Stimulated activated CD4-positive, alpha-beta T cell treated with anti-CD3 and anti-CD28 coated beads, TNF-alpha, amount 100 ng/mL, for 1 hour (primary cell): ENCODE measurements at places on chromosomes 6 and 20.

DNA sequence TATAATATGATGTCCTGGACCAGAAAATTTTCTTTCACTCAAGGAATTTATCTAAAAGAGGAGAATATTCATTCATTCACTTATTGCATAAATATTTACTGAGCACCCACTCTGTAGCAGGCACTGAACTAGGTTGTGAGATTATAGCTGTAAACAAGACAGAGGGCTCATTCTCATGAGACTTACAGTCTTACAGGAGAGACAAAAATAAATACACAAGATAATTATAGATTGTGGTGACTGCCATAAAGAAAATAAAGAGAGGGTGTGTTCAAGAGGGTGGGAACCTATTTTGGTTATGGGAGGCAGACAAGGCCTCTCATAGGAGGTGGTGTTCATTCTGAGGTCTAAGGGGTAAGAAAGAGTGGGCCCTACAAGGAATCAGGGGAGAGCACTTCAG lies 109.9 kb upstream of the SUPT3H start:
- DNase-seq, result no peak

- DNase-seq, result no peak
Observed at GRCh38 chr20:42493001-42493400, 696.7 kb downstream of the PTPRT start.

GRCh38 chr6:90249034-90249433 lies 47.6 kb downstream of the BACH2 start:
- no peak for DNase-seq

- DNase-seq, result no peak
Observed at GRCh38 chr6:3026791-3027626, 27.3 kb downstream of the NQO2 start.

DNA sequence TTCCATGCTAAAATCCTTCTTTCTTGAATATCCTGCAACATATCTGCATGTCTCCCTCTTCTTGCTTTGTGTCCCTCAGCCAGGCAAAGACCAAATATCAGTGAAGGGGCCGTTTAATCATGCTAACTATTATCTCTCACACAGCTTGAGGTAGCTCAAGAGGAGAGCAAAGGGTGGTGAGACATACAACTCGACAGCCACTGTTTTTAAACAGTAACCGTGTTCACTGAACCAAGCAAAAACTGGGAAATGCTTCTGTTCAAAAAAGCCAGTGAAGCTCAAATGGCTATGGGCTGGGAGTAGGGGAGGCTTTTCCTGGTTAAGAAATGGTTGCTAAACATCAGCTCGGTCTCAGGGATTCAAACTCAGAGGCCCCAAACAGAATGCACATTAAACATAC lies 83.4 kb downstream of the MAP7 start:
- DNase-seq, result no peak

DNA sequence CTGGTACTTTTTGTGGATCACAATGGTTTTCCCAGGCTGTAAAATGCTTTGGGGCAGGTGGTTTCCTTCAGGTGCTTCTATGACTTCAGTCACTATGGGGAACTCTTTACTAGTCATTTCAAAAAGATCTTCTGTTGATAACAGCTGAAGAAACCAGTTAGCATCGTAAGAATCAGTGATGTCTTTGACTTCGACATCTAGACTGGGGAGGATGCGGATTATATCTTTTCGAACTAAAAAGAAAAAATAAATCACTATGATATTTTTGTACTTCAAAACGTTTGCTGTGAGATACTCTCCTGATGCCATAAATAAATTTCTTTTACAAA lies 87.2 kb downstream of the THEMIS start:
- DNase-seq, result no peak

DNA sequence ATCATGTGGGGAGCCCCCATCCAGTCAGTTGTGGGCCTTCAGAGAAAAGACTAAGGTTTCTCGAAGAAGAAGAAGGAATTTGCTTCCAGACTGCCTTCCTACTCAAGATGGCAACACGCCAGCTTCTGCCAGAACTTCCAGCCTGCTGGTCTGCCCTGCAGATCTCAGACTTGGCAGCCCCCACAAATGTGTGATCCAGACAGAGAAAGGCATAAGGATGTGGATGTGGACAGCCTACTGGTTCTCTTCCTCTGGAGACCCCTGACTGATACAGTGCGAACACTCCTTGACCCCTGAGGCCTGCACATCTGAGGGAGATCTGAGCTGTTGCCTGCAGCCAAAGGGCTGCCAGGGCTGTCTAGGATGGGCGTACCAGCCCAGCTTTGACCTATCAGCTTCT lies 8.6 kb downstream of the GABRR1 start:
- DNase-seq, result no peak

DNA sequence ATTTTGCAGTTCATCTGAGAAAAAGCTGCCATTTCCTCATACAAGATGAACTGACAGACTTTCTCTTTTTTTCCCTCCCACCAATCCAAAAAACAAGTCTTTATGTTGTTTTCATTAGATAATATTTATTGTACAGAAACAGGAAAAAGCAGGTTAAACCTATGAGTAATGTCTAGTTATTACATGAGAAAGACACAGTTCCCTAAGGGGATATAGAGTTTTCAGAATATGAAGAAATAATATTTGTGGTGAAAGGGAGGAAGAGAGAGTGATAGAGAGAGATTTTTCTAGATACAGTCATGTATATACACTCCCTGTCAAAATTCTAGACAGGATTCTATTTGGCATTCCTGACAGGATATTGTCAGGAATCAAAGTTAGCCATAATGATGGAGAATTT lies 392.4 kb downstream of the BMP2 start:
- DNase-seq, result no peak

GRCh38 chr6:150667977-150668716 lies 68.5 kb downstream of the PLEKHG1 start:
- no peak for DNase-seq

GRCh38 chr6:73290435-73290834 lies 27.4 kb upstream of the KHDC1 start:
- DNase-seq, result no peak

GRCh38 chr20:48478370-48478769 lies 349.4 kb downstream of the PREX1 start:
- no peak for DNase-seq

DNA sequence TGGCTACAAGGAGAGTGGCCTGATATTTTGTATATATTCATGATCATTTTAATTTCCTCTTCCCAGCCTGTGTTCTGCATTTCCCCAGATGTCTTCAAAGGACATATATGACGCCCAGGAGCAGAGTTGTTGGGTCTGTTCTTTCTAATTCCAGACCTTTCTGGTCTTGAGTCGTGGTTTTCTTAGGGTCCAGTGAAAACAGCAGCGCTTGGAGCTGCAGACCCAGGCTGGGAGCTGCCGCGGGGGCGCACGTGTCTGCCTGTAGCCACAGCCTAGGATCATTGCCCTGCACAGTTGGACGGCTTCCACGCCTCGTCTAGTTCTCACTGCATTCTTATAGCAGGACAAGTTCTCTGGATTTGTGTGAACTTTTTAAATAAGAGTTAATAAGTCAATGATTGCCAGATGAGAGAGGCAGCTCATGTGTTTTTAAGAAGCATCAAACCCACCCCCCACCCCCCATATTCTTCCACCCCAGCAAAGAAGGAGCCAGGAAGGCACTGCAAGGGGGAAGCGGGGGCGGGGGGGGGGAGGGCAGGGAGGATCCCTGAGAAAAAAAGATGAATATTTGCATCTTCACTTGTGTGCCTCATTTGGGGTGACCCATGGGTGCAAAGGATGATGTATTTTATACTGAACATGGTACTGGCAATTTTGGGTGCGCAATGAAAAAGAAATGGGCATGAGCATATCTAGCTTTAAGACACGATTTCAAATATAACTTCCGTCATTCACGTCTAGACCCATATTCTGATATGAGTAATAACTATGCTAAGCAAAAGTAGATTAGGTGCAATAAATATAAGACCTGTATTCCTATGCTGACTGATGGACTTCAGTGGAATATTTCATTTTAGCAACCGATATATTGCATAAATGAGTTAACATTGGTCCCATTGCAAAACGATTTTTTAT lies 160.0 kb downstream of the TBXT start:
- no peak for DNase-seq

DNA sequence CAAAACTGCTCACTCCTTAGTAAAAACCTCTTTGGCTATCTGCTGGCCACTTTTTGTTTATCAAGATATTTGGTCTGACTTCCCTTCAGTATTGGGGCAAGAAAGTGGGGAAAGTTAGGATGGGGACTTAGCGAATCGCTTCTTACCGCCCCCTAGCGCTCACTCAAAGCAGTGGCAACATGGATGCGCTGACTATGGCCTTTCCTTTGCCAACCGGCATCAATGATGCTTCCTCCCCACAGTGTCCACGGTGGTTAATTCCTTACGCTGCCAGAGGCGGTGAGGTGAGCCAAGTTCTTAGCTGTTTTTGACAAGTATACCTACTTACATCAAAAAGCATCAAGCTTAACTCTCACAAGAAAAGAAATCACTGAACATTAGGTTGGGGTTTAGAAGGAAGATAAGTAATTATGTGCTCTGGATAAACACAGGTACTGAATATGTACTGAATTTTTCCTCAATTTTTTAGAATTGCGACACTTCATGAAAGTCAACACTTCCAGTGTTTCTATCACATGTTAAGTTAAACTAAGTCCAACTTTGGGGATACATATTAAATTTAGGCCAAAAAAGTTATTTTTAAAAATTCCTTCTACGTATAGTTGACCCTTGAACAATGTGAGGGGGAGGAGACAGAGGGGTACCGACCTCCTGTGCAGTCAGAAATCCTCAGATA lies 86.7 kb downstream of the GMDS start:
- DNase-seq, result no peak

GRCh38 chr20:11379257-11380011 lies 538.3 kb upstream of the BTBD3 start:
- no peak for DNase-seq

GRCh38 chr20:20888266-20888656 lies 175.8 kb upstream of the RALGAPA2 start:
- no peak for DNase-seq

GRCh38 chr6:111248789-111249188 lies 161.5 kb downstream of the SLC16A10 start:
- no peak for DNase-seq

GRCh38 chr6:119444642-119445557 lies 95.3 kb upstream of the MAN1A1 start:
- DNase-seq, result no peak

DNA sequence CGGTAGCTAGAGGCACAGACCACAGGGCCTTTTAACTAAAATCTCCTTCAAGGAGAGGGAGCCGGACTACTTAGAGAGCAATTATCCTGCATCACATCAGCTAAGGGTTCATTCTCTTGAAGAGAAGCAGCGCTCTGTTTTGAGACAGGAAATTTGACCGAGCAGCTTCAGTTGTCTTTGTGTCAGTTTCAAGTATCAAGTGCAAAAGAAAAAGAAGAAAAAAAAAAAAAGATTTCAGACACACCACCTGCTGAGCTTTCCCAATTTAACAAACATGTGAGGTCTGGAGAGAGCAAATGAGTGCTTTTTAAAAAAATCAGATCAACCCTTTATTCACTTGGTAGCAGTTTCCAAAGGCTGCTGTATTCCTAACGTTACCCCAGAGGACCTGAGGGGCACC lies 273.5 kb upstream of the POU3F2 start:
- no peak for DNase-seq

GRCh38 chr20:11810311-11811083 lies 107.2 kb upstream of the BTBD3 start:
- DNase-seq, result no peak

- DNase-seq, result no peak
Observed at GRCh38 chr20:57600320-57601210, 19.7 kb downstream of the ZBP1 start.

DNA sequence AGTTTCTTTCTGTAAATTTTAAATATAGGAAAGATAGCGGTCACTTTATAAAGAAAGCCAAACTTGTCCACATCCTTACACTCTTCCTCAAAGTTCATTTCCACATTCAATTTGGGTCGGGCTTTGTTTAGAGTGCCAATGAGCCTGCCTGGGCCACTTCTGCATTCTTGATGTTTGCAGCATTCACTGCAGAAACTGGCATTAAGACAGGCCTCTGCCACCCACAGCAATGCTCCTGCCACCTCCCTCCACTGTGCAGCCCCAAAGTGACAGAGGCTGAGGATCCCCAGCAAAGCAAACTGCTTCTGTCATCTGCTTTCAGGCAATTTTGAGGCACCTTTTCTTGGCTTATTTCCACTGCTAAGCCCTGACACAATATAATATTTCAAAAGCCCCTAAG lies 61.2 kb downstream of the TNFAIP3 start:
- DNase-seq, result no peak

DNA sequence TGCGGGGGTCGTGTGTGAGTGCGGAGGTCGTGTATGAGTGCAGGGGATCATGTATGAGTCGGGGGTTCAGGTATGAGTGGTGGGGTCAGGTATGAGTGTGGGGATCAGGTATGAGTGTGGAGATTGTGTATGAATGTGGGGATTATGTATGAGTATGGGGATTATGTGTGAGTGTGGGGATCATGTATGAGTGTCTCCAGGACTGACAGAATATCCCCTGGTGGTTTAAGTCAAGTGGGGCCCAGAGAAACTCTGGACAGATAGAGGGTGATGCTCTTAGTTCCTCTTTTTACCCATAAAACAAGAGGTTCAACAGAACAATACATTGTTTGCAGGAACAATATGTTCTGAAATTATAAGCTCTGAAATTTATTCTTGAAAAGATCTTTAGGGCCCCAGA lies 131.9 kb downstream of the UST start:
- DNase-seq, result no peak

DNA sequence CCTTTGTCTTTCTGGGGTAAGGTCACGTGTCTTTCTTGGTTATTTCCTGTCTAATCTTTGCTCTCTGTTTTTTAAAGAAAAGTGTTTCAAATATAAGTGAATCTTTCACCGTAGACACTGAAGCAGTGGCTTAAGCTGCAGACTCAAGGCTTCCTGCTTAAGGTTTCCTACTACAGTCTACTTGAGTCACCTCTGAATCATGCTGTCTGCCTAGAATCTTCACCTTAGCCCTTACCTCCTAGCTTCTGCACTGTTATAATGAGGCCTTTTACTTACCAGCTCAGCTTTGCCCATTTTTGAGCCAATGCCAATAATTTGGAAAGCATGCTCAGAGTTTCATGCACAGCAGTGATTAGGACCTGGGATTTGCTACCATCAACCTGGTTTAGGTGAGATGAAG lies 30.6 kb downstream of the ADGRF4 start:
- DNase-seq, result no peak

GRCh38 chr20:22729180-22729579 lies 144.8 kb upstream of the FOXA2 start:
- DNase-seq, result no peak

DNA sequence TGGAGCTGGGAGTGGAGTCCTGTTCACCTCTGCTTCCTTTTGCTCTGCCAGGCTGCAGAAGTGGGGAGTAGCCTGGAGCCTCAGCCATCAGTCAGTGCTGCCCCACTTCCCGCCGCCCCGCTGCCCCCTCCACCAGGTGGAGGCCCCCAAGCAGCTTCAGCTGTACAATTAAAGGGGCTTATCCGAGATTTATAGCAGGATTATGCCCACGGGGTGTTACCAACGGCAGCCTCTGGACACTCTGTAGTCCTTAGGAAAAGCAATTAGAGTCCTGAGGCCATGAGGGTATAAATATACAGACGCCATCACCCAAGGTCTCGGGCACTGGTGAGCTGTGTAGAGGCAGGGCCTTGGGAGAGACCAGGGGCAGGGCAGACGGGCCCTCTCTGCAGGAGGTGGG lies 55.4 kb downstream of the GRM4 start:
- DNase-seq, result no peak

GRCh38 chr6:42344756-42345155 lies 107.0 kb downstream of the TRERF1 start:
- DNase-seq, result no peak
